ENCODE measurements at places on chromosomes 12 and 14. TPM values are rescaled to one million over a fixed set of nuclear protein-coding genes. Genes with fewer than 3 reads are reported as not detected.

The RND1 gene
- total RNA-seq = 5.5 TPM

- H3K27ac ChIP-seq = no peak overlapping the region
- no peaks in the 10 kb centered on the region for H3K27me3 ChIP-seq
- H3K36me3 ChIP-seq = no peaks in the 10 kb centered on the region
- no peaks in the 10 kb centered on the region for H3K4me1 ChIP-seq
- DNase-seq = no peak
Observed at GRCh38 chr12:131368668-131369071, 342.2 kb upstream of the SFSWAP start.

DNA sequence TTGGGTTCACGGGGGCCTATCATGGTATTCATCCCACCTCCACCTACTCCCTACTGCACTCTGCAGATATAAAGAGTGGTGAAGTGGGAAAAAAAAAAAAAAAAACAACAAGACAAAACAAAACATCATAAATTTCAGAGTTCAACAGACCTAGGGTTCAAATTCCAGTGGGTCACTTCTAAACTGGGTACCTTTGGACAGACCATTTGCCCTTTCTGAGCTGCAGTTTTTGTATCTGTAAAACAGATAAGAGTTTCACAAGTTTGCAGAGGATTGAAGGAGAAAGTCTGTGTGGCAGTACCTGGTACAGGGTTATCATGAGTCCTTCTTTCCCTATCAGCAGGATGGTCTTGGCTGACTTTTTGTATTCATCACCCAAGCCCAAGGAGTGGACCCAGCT is 211.2 kb upstream of the EEA1 start:
- H3K36me3 ChIP-seq = no peaks in the 10 kb centered on the region
- no peak for DNase-seq
- peaks cover 37% of the 10 kb centered on the region for H3K4me1 ChIP-seq

DNA sequence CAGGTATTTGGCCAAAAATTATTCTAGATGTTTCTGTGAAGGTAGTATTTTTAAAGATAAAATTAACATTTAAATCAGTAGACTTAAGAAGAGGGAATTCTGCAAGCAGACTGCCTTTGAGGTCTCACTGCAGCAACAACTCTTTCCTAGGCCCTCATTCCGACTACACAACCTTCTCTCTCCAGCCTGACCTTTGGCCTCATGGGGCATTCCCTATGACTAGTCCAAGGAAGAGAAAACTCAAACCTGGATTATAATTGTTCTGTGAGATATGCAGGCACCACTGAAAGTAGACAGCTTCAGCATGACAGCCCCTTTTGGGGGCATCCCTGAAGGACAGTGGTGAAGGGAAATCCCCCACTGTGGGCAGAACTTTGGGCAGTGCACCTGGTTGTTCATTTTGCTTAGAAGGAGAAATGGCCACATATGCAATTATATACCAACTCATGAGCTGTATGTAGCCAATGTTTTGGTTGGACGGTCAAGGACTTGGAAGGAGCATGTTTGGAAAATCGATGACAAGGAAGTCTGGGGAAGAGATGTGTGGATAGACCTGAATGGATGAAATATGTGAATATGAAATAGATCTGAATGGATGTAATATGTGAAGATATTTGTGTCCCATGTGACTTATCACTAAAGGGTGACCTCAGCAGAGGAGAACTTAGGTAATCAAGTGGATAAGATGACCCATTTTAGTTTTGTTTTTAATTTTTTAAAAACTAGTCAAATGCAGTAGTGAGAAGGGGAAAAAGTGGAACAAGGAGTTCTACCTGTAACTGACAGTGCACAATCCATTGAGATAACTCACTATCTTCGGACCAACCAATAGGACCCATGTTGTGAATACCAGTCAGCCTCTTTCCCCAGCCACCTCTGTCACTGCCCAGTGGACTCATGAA is 233.3 kb upstream of the FOXN3 start:
- peak; percentile 53 for DNase-seq
- H3K27me3 ChIP-seq = no peaks in the 10 kb centered on the region
- no peak overlapping the region for H3K27ac ChIP-seq
- H3K4me3 ChIP-seq = peak overlapping the region; percentile 66

- no peak overlapping the region for H3K4me3 ChIP-seq
- no peak overlapping the region for H3K27ac ChIP-seq
- peaks cover 6% of the 10 kb centered on the region for H3K36me3 ChIP-seq
- H3K27me3 ChIP-seq = no peaks in the 10 kb centered on the region
- no peaks in the 10 kb centered on the region for H3K4me1 ChIP-seq
Observed at GRCh38 chr14:28294834-28295440, 471.6 kb upstream of the FOXG1 start.

GRCh38 chr14:35257809-35258208 is 34.4 kb upstream of the PSMA6 start:
- H3K4me1 ChIP-seq = peaks cover 24% of the 10 kb centered on the region
- no peak overlapping the region for H3K4me3 ChIP-seq
- no peak overlapping the region for H3K27ac ChIP-seq
- no peaks in the 10 kb centered on the region for H3K27me3 ChIP-seq
- no peak for DNase-seq

GRCh38 chr12:55652352-55652751 is 15.7 kb downstream of the OR10P1 start:
- H3K36me3 ChIP-seq = peaks cover 12% of the 10 kb centered on the region
- H3K4me3 ChIP-seq = no peak overlapping the region
- DNase-seq = peak; percentile 30
- no peak overlapping the region for H3K27ac ChIP-seq

The POLR3B gene
- 9.6 TPM for total RNA-seq

- H3K27ac ChIP-seq = no peak overlapping the region
- no peaks in the 10 kb centered on the region for H3K27me3 ChIP-seq
- no peak overlapping the region for H3K4me3 ChIP-seq
- no peaks in the 10 kb centered on the region for H3K4me1 ChIP-seq
Observed at GRCh38 chr12:79155683-79156082, 291.1 kb downstream of the SYT1 start.

- peaks cover 8% of the 10 kb centered on the region for H3K4me1 ChIP-seq
- no peak for DNase-seq
- no peak overlapping the region for H3K4me3 ChIP-seq
Observed at GRCh38 chr14:75188520-75189268, 12.3 kb upstream of the TMED10 start.

- H3K36me3 ChIP-seq = no peaks in the 10 kb centered on the region
- no peak overlapping the region for H3K4me3 ChIP-seq
- DNase-seq = no peak
- H3K27me3 ChIP-seq = no peaks in the 10 kb centered on the region
Observed at GRCh38 chr12:16112130-16112529, 165.4 kb downstream of the SLC15A5 start.

DNA sequence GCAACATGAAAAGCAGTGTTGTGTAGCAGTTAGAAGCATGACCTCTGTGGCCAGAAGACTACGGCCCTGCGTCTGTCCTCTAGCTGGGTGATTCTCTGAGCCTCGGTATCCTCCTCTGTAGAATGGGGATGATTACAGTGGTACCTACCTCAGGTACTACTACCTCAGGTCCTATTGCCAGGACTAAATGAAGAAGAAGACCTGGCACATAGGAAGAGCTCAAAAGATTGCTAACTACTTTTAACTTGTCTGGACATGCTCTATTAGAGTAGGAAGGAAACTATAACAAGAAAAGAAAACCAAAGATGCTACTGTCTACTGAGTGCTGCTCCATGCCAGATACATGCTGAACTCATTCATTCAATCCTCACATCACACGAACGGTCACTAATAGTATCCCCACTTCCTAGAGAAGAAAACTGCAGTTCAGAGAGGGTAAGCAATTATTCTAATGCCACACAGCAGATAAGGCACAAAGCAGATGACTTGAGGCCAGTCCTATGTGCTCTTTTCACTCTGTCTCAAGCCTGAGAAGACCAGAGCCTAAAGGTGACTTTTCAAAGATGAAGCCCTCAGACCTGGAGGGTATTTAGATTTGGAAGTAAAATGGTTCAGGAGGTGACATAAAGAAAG is 108.1 kb upstream of the HIF1A start:
- peaks cover 36% of the 10 kb centered on the region for H3K4me1 ChIP-seq
- H3K27me3 ChIP-seq = no peaks in the 10 kb centered on the region
- no peak for DNase-seq
- H3K27ac ChIP-seq = no peak overlapping the region
- H3K36me3 ChIP-seq = peaks cover 2% of the 10 kb centered on the region
- H3K4me3 ChIP-seq = no peak overlapping the region

The AQP6 gene
- not detected for total RNA-seq

GRCh38 chr14:36271939-36272907 is 48.2 kb downstream of the MBIP start:
- peaks cover 78% of the 10 kb centered on the region for H3K27me3 ChIP-seq
- peaks cover 20% of the 10 kb centered on the region for H3K4me1 ChIP-seq
- H3K4me3 ChIP-seq = peak overlapping the region; percentile 96
- H3K36me3 ChIP-seq = no peaks in the 10 kb centered on the region

The SLC25A29 gene
- 22.7 TPM for total RNA-seq

The SYT1 gene
- not detected for total RNA-seq

The SLC25A47 gene
- total RNA-seq = not detected

The IFNG-AS1 gene
- not detected for total RNA-seq

DNA sequence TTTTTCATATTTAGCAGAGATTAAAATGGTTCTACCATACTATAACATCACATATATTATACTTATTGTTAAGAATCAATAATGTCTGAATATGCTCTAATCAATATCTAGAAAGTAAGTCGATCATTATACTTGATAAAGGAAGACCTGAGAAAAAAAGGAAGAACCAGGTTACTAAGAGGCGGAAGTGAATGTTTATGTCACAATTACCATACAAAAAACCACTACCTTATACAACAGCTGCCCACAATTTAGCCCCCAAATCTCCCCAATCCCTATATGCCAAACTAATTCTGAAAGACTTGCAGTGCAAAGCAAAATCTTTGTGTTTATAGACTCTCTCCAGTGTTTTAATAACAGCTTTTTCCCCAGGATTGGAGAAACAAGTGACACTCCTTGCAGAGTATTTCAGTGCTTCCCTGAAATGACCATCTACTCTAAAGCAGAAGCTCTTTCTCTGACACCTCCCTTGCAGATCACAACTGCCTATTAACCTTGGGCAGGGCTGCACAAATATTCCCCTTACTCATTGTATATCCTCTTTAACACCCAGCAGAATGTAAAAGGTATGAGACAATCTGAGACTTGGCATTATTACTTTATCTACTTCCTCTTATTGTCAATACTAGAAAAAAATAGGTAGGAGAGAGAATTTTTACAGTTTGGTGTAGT is 12.7 kb upstream of the SLC2A3 start:
- H3K4me3 ChIP-seq = no peak overlapping the region
- H3K27me3 ChIP-seq = no peaks in the 10 kb centered on the region
- H3K36me3 ChIP-seq = no peaks in the 10 kb centered on the region
- peaks cover 7% of the 10 kb centered on the region for H3K4me1 ChIP-seq
- no peak overlapping the region for H3K27ac ChIP-seq
- DNase-seq = no peak

GRCh38 chr12:90235642-90236041 is 527.0 kb upstream of the ATP2B1 start:
- H3K36me3 ChIP-seq = no peaks in the 10 kb centered on the region
- no peaks in the 10 kb centered on the region for H3K4me1 ChIP-seq
- peaks cover 5% of the 10 kb centered on the region for H3K27me3 ChIP-seq

GRCh38 chr14:92529903-92530302 is 16.3 kb downstream of the RIN3 start:
- H3K4me3 ChIP-seq = peak overlapping the region; percentile 77
- H3K4me1 ChIP-seq = peaks cover 74% of the 10 kb centered on the region
- no peaks in the 10 kb centered on the region for H3K36me3 ChIP-seq
- H3K27ac ChIP-seq = peak overlapping the region; percentile 94

- no peak for DNase-seq
- H3K27ac ChIP-seq = no peak overlapping the region
Observed at GRCh38 chr12:89236748-89237383, 115.4 kb downstream of the DUSP6 start.

The ITGB7 gene
- total RNA-seq = 88.0 TPM

The C14orf180 gene
- not detected for total RNA-seq

The GPD1 gene
- 3.5 TPM for total RNA-seq

DNA sequence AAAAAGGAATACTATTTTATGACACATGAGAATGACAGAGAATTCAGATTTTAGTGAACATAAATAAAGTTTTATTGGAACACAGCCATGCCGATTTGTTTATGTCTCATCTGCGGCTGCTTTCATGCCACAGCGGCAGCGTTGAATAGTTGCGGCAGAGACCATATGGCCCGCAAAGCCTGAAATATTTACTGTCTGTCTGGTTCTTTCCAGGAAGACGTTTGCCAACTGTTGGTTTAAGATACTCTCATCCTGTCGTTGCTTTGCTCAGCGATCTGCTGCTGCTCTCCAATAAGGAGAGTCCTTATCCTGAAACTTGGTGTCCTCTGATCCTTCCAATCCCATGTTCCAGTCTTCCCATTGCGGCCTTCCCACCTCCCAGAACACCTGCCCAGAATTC is 89.9 kb downstream of the SLC24A4 start:
- no peak for DNase-seq
- no peaks in the 10 kb centered on the region for H3K36me3 ChIP-seq
- H3K27ac ChIP-seq = no peak overlapping the region
- no peaks in the 10 kb centered on the region for H3K4me1 ChIP-seq
- H3K27me3 ChIP-seq = peaks cover 18% of the 10 kb centered on the region

The RASAL1 gene
- 13.4 TPM for total RNA-seq

- H3K4me3 ChIP-seq = no peak overlapping the region
- H3K36me3 ChIP-seq = peaks cover 8% of the 10 kb centered on the region
- H3K27me3 ChIP-seq = peaks cover 66% of the 10 kb centered on the region
- no peak for DNase-seq
Observed at GRCh38 chr12:66191547-66192126, 2.6 kb downstream of the IRAK3 start.

- no peak overlapping the region for H3K4me3 ChIP-seq
- H3K4me1 ChIP-seq = no peaks in the 10 kb centered on the region
- H3K27me3 ChIP-seq = no peaks in the 10 kb centered on the region
- H3K36me3 ChIP-seq = no peaks in the 10 kb centered on the region
Observed at GRCh38 chr12:103805655-103806360, 35.2 kb downstream of the NT5DC3 start.

The TPPP2 gene
- total RNA-seq = not detected

- peaks cover 2% of the 10 kb centered on the region for H3K36me3 ChIP-seq
- peak; percentile 90 for DNase-seq
- no peaks in the 10 kb centered on the region for H3K27me3 ChIP-seq
- no peak overlapping the region for H3K27ac ChIP-seq
- peaks cover 20% of the 10 kb centered on the region for H3K4me1 ChIP-seq
- no peak overlapping the region for H3K4me3 ChIP-seq
Observed at GRCh38 chr12:121776190-121777098, 17.0 kb downstream of the RHOF start.

DNA sequence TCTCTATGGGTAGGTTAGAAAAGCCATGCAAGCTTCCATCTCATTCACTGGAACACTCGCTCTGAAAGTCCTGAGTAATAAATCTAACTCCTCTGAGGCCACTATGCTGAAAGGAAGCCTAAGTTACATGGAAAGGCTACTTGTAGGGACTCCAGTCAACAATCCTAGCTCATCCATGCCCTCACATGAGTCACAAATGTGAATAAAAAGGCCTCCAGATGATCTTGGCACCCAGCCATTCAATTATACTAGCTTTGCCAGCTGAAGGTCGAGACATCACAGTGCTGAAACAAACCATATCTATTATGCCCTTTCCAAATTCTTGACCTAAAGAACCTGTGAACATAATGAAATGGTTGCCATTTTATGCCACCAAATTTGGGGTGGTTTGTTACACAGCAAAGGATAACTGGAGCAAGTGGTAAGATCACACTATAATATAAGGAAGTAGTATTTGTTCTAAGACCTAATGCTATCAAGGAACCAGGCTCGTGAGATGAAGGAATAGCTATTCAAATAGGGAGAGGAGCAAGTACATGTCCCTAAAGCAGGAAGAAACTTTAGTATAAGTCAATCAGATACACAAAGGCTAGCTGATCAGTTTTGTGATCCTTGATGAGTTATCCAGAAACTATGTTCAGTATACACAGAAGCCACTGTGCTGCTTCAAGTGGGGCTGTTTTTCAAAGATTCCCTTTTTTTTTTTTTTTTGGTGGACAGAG is 142.1 kb downstream of the MED13L start:
- H3K36me3 ChIP-seq = no peaks in the 10 kb centered on the region
- H3K27me3 ChIP-seq = no peaks in the 10 kb centered on the region
- H3K4me1 ChIP-seq = peaks cover 86% of the 10 kb centered on the region
- DNase-seq = no peak

The PIK3C2G gene
- total RNA-seq = not detected
